ENCODE measurements at places on chromosomes 7 and 10.

DNA sequence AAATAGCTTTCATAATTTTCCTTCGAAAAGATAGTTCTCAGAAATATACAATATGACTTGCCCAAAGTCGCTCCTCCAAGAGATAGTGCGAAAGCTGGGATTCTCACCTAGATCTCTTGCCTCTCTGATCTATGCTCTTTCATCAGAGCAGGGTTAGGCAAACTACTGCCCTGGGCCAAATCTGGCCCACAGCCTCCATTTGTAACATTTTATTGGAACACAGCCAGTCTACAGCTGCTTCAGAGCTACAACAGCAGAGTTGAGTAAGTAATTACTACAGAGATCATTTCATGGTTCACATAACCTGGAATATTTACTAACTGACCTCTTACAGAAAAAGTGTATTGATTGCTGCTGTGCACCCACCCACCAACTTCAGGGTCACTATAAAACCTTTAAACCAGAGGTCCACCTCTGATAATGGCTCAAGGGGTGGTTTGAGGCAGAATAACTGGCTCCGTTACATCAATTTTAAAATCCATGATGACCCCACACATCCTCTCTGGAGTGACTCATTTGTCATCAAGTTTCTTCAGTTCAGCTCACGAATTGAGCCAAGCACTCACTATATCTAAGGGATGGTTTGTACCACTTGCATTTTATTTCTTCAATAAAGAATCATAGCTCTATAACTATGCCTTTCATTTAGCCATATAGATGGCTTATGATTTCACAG lies 1019.0 kb downstream of the XPNPEP1 start:
- DNase-seq = no peak

- no peak for DNase-seq
Observed at GRCh38 chr7:28840592-28840995, 117.5 kb downstream of the TRIL start.

- no peak for DNase-seq
Observed at GRCh38 chr10:120516426-120516825, 59.4 kb downstream of the PLPP4 start.

DNA sequence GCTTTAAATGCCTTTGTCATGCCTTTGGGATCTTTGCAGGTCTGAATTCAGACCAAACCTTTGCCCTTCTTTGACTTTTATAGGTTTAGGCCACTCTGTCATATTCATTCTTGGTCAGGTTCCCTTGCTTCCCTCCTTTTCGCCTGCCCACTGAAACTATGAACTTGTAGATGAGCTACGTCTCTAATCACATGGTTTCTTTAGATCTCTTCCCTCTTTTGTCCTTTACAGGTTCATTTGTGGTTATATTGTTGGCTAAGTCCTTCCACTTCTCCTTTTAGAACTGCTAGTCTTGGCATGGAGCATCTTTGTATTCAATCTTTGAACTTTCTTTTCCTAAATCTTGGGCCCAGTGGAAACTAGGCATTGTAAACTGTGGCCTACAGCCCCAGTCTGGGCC lies 104.0 kb upstream of the ZEB1 start:
- DNase-seq = no peak

DNA sequence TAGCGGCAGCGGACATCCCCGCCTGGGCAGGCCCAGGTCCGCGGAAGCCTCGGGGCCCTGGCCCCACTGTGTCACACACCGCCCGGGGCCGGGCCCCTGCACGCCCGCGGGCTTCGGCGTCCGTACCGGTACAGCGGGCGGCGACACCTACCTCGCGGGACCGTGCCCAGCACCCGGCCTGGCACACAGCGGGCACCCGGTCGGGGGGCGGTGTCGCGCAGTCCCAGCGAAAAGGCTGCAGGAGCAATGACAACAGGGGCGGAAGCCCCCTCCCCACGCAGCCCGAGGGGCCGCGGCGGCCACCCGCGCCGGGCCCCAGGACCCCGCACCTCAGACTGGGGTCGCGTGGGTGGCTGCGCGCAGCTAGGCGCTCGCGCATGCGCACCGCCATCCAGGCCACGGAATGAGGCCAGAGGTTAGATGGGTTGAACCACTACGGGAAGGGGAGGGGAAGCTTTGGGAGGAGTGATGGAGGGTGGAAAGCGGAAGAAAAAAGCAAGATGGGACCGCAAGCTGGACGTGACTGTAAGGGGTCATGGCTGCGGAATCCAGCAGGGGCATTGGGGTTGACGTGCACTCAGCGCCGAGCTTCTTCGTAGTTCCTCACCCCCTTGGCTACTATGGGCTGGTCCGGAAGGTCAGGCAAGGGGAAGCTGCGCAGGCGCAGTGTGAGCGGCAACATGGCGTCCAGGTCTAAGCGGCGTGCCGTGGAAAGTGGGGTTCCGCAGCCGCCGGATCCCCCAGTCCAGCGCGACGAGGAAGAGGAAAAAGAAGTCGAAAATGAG lies at the start of the genes BCCIP and UROS:
BCCIP (plus strand) TSS at position 669 of the 785 bp plus-strand sequence; CDS start at position 681, 12 bp downstream.
UROS (minus strand) TSS at position 381 of the 785 bp plus-strand sequence. CDS start 6,759 bp downstream, outside the sequence.
- peak; percentile 92 for DNase-seq

- peak; percentile 4 for DNase-seq
Observed at GRCh38 chr7:144656965-144657517, 178.8 kb downstream of the TPK1 start.

GRCh38 chr7:21412957-21413356 lies 14.9 kb upstream of the SP4 start:
- no peak for DNase-seq

DNA sequence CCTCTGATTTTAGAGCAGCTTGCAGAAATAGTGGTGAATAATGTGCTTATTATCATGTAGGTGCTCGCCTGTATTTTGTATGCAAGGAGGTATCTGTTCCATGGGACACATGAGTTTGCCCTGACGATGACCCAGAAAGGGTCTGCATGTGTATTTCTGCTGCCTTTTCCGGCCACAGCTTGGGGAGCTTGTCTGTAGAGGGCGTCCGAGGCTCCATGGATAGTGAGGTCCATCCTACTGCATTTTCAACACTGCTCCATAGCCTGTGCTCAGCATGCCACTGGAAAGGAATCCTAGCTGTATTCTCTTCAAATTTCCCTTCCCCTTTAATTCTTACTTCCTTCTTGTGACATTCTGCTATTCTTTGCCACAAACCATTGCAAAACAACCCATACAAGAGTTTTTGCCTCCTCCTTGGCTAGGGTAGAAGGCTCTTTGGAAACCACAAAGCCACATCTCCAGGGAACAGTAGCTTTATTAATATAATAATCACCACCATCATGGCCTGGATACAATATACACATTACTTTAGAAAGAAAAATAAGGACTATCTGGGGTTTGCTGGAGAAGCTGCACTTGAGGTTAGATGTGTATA lies 127.7 kb downstream of the DYNC1I1 start:
- DNase-seq = no peak

GRCh38 chr10:69994262-69994661 lies 58.4 kb upstream of the MACROH2A2 start:
- peak; percentile 9 for DNase-seq

DNA sequence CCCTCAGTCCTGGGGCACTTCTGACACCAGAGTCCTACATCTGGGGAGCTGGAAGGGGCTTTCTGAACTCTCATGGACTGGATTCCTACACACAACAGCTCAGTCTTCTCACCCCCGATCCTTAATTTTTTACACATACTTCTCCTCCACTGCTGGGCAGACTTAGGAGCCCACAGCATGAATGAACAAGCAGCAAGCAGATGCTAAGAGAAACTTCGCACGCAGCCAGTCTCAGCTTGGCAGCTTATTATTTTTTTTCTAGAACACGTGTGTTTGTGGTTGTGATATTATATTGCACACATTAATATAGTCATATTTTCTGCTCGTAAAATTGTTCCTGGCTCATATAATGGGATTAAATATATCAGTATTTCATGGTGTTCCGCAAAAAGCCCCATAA lies 50.9 kb upstream of the LOXL4 start:
- no peak for DNase-seq

DNA sequence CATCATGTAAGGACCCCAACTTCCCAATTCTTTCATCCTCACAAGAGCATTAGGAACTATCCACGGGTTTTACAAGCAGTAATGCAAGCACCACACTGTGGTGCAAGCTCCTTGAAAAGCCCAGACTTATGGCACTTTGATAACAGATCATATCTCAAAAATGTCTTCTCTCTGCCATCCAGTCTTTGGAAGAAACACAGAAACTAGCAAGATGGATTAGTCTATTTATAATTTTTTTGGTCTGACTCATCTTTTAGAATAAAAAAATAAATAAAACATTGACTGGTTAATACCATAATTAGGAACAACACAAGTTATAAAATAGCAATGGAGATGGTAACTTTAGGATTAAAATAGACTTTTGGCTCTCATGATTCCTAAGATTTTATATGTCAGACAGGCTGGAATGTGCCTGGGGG lies 49.0 kb upstream of the CALD1 start:
- DNase-seq = no peak

DNA sequence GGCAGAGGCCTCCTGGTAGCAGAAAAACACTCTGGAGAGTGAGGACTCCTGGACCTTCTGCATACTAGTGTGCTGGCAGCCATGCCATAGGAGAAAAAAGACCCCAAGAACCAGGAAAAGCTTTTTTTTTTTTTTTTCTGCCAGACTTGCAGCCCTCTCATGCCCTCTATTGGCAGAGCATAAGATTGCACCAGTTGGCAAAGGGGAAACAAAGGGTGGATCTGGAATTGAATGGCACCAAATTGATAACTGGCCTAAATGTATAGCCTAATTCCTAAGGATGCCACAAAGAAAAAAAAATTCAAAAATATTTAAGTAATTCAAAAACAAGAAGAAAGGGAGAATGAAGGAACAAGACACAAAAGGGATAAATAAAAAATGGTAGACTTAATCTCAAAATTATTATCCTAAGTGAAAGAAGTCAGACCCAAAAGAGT lies 112.5 kb upstream of the GHITM start:
- peak; percentile 30 for DNase-seq

DNA sequence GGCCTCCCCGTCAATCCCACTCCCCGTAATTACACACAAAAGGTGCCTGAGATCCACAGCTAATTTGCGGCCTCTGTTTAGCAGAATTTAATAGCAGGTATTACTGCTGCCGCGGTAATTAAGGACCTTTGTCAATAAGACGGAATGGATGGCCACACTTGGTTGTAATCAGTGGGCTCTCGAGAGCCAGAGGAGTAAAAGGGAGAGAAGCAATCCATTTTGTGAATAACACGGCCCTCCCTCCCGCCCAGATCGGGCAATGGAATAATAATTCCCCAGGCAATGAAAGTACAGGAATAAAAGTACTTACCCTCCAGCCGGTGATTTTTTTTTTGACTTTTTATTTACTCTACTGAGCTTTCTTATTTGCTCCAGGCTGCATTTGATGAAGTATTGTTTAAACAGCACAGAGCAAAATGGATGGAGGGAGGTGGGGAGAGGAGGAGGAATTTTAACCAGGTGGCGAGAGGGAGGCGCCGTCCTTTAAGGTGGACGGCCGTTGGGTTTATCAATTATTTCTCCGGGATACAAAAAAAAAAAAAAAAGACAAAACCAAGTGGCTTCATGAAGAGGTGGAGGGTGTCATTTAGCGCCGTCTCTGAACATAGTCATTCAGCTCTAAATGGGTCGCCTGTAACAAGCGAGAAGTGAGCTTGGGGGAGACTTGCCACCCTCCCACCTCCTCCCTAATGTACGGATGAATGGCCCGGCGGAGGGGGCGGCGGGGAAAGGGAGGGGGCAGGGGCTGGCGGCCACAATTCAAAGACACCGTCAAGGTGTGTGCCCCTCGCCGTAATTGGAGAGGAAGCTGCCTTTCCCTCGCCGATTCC lies 120.3 kb downstream of the BUB3 start:
- no peak for DNase-seq

DNA sequence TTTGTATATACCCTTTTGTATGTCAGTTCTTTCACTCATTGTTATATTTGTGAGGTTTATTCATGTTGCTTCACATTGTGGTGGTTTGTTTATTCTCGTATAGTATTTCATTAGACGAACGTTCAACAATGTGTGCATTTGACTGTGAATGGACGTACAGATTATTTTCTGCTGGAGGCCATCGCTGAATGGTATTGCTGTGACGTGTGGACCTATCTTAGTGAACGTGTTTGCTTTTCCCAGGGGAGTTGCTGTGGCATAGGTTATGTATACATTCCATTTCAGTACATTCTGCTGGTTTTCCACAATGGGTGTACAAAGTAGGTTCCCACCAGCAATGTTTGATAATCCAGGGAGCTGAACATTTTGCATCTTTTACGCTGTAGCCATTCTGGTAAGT lies 31.1 kb upstream of the PLEKHS1 start:
- DNase-seq = no peak

GRCh38 chr10:105538874-105539273 lies 897.8 kb downstream of the SORCS3 start:
- no peak for DNase-seq

- DNase-seq = no peak
Observed at GRCh38 chr7:138842111-138842510, 44.1 kb upstream of the ATP6V0A4 start.

DNA sequence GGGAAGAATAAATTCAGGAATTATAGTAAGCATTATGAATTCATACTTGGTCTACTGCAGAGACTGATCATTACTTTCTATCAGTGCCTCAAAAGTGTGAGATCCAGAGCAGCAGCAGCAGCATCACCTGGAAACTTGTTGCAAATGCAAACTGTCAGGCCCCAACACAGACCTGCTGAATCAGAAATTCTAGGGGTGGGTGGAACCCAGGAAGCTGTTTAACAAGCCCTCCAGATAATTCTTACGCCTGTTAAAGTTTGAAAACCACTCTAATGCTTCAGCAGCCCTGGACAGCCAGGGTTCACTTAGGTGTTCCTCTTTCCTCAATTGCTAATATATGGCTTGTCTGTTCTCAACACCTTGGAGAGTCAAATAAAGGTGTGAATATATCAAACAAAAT lies 19.5 kb downstream of the CACUL1 start:
- no peak for DNase-seq

DNA sequence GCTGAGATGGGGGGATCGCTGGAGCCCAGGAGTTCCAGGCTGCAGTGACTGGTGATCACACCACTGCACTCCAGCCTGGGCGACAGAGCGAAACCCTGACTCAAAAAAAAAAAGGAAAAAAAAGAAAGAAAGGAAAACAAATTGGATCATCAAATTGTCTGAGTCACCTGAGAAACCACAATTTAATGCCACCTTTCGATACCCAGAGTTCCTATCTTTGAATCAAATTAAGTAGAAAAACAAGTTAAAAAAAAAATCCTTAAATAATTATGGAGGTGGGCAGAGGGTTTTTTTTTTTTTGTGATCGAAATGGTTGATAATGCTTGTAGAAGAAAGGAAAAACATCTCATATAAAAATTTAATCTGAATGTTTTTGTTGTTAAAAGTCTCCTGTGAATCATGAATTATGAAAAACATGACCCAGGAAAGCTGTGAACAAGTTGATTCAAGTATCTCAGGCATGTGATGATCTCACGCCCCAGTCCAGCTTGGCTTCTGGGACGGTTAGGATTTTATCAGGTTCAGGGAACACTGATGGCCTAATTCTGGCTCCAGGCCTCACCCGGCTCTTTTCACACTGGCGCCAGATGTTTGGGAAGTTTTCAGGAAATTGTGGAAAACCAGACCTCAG lies 25.3 kb upstream of the CUX1 start:
- DNase-seq = no peak

- DNase-seq = no peak
Observed at GRCh38 chr10:31972519-31973041, 43.9 kb upstream of the ARHGAP12 start.

DNA sequence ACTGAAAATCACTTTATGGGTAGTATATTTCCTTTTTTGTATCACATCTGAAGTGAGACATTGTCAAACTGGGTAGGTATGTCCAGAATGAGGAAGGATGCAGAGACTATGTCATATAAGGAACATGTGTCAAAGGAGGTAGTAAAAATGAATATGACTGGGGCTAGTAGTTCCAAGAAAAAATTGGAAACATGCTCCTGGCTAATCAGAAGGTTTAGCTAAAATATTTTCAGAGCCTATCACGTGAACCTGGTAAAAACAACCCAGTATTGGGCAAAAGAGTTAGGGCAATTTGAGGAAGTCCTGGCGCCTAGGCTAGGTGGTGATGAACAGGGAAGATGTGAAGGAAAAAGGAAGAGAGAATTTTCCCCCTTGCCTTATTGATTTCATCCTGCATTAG lies 26.4 kb downstream of the ENTPD1 start:
- DNase-seq = no peak

All from activated CD8-positive, alpha-beta T cell treated with anti-CD3 and anti-CD28 coated beads for 36 hours (primary cell).